ENCODE measurements at places on chromosomes 5 and 9.

DNA sequence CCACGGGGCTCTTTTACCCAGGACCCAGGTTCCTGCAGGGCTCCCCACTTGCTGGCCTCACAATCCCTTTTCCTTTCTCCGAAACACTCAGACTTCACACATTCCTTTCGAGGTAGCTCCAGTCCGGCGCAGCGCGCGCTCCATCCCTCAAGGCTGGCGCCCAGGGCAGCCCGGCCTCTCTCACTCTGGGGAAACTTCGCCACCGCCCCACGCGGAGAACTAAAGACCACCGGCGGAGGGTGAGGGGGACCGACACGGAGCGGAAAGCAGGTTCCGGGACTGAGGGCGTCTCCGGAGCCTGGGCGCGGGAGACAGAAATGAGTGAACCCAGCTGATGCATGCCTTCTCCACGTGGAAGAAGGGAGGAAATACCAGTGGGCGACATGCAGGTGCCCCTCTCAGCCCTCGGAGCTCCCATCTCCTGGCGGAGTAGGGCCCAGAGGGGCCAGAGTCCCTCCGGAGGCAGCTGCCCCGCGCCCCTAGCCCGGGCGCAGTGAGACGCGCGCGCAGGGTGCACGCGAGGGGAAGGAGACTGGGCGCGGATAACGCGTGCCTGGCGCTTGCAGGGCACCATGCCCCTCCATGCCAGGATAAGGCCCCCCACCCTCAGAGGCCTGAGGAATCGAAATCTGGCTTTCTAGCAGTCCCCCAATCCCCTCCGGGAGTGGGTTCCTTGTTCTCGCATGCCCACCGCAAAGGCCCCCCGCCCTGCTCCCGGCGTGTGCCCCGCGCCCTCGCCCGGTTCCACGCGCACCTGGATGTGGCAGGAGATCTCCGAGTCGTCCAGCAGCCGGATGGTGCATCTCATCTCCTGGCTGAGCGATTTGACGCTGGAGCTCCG, 650 bp downstream of the FRMD3 start:
- no peak for DNase-seq

DNA sequence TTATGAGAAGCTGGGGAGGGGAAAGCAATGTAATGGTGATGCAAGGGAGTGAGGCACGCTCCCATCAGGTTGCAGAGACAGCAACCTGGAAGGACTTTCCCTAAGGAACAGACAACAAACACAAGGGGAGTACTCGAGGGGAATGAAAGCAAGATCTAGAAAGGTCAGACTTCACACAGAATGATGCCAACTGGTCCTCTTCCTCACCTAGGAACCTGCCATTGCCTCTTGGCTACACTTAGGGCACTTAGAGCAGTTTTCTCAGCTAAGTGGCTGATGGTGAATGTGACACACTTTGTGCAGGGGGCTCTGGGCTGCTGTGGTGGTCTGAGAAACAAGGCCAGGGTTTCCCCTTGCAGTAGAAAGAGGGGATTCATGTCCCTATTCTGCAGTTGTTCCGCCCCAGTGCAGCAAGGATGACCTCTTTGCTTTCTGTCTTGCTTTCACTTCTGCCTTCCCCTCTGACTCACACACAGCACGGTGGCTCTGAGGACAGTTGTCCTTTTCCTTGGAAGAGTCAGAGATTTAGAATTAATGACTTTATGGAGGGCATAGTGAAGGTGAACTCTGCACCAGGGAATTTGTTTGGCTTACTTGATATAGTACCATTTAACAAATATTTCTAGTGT, 394.0 kb upstream of the KLF4 start:
- DNase-seq = no peak

DNA sequence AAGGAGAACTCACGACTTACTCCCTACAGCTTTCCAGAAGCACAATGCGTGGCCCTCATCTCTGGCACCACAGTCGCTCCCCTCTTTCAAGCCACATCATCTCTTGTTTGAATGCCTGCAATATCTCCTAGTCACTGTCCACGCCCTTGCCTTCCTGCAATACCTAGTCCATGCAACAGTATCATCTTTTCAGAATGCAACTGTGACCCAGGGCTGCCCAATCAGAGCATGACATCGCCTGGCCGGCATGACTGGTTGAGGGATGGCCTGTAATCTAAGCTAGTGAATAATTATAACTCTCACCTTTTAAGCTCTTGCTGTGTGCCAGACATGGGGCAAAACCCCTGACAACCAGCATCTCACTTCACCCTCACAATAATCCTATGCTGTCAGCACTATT, 52.5 kb upstream of the CPEB4 start:
- no peak for DNase-seq

GRCh38 chr9:19130436-19130835, 3.1 kb upstream of the PLIN2 start:
- DNase-seq = no peak

GRCh38 chr5:147286296-147286695, 51.5 kb downstream of the STK32A start:
- DNase-seq = no peak

DNA sequence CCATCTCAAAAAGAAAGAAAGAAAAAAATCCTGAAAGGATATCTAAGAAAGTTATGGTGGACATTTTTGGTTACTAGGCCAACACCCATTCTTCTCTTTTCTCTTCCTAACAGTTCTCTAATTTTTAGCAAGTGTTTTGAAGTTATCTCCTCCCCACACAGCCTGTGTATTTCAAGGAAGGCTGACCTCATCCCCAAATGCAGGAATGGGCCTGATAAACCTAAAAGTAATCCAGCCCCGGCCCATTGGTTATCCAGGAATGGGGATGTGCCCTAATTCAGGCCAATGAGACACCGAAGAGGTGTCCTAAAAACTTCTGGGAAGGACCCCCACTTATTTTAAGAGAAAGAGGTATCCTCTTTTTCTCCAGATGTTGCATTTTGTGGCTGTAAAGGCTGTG, 46.6 kb downstream of the F2R start:
- no peak for DNase-seq

DNA sequence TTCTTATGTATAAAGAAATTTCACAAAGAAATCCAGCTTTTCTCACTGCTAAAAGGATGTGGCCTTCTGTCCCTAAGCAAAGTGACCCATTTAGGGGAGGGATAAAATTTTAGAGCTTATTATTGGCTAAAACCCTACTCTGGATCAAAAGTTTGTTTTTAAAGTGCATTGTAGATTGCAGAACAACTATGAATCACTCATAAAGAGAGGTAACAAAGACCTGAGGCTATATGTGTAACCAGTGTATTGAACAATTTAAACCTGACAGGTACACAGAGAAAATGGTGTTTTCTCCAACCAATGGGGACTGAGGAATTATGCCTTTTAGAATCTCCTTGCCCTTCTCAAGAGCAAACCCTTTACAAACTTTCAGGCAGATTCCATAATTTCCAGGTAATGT, 86.6 kb downstream of the MUSK start:
- DNase-seq = no peak

- DNase-seq = no peak
Measured at GRCh38 chr5:160463227-160463626, 41.6 kb downstream of the PTTG1 start.

DNA sequence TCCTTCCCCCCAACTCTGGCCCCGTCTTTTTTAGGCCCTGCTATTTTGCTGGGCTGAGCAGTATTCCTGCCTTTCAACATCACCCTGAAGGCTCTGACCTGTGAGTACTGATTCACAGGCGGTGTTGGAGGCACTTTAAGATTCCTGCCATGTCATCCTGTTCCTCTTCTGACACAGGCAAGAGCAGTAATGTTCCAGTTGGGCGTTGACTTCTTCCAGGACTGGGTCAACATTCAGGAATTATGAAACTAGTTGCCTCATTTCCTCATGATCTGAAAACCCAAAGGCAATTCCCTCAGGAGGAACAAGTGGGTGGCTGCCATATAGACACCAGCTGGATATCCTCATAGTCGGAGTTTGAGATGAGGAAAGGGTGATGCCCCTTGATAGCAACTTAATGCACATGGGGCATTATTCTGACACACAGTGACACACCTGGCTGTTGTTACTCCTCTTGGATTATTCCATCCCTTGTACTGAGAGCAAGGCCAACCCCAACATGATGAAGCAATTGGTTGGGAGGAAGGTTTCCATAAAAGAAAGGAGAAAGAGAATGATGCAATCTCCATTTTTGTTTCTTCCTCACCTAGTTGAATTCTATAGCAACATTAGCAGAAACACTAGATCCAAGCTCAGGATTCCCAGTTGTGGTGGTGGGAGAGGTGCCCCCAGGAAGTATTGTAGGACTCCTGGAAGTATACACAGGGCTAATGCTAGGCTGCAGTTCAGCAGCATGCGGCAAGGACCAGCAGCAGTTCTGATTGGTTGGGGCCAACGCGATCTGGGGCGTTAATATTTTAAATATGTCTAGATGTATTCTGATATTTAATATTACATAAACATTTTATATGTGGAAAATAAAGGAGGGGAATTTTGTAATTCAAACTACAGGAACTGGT, 19.6 kb upstream of the GLRX start:
- no peak for DNase-seq

GRCh38 chr9:105883847-105884246, 189.5 kb downstream of the TMEM38B start:
- DNase-seq = no peak

DNA sequence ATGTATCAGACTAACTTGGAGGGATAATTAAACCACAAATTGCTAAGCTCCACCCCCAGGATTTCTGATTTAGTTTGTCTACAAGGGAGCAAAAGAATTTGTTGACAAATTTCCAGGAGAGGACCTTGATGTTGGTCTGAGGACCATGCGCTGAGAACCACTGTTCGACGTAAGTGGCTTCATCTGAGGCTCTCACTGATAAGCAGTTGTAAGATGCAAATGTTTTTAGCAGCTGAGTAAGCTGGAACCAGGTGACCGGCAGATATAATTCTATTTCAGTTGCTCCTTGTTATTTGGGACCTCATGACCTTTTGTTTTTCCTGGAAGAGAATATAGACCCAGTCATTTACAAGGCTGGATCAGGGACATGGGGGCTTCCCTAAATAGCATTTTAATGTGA, 14.1 kb upstream of the SPINK1 start:
- DNase-seq = no peak

- no peak for DNase-seq
Measured at GRCh38 chr9:88179062-88179521, 40.8 kb upstream of the SPATA31C2 start.

DNA sequence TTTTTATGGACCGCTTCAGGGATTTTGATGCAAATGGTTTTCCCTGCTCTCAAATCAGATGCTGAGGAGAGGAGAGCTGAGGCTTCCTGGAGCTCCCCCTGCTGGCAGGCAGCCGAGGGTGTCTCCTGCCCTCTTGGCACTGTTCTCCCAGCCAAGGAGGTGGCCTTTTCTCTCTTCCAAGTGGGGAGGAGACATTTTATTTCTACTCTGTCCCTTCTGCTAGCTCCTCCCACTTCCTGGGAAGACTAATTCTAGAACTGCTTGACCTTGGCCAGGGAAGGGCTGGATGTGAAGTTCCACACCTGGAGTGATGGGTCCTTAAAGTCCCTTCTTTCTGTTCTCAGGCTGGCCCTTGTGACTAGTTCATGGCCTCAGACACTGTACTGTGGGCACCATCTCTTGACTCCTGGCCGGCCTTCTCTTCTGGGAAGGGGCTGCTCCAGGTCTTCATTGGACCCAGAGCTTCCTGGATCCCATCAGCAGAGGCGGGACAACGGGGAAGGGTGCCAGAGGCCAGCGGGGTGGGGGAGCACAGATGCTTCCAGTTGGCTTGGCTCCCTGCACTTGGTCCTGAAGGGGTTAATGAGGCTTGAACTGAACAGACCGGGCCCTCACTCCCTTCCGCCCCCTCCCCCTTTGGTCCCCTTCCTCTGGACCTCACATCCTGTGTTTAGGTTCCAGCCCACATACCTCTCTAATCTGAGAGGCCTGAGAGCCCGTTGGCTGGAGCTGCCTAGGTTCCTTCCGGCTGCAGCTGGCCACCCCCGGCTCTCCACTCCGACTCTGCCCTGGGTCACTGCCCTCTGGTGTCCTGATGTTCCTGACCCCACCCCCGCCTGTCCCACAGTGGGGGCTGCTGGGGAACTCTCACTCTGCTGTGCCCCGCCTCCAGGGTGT, 32.1 kb downstream of the PTPA start:
- peak; percentile 73 for DNase-seq

GRCh38 chr5:175819090-175819425, 52.3 kb upstream of the CPLX2 start:
- no peak for DNase-seq

DNA sequence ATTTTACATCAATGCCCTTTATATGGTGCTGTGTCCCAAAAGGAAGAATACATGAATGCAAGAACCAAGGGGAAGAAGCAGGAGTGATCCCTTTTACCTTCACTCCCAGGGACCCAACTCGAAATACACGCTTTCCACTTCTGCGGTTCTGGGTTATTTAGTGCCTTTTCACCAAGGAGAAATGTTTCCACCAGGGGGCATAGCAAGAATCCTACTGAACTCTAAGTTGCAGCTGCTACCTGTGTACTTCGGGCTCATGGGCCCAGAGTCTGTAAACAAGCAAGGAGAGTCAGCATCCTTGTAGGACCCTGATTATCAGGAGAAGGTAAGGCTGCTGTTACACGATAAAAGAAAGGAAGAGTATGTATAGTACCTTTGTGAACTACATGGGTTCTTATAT, 45.7 kb downstream of the DPYSL3 start:
- DNase-seq = no peak

GRCh38 chr9:125202846-125203618, 2.7 kb downstream of the RABEPK start:
- no peak for DNase-seq

GRCh38 chr5:12865529-12865928, 961.3 kb upstream of the CTNND2 start:
- no peak for DNase-seq

DNA sequence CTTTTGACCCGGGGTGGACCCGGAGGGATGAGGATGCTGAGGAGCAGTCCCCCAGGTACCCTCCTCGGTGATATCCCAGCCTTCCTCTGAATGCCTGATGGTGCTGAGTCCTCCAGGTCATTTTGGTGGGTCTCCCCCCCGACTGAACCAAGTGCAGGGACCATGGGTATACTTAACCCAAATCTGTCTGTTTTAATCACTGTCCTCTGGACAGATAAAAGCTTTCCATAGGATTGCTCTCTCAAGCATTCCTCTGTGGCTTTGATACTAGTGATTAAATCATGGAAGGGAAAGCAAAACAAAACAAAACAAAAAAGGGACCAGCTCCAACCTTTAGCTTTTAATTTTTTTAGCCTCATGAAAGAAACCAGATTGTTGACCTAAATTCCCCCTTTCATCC, 26.0 kb downstream of the PAPPA start:
- no peak for DNase-seq
